Placental epithelial cell (primary cell): ENCODE measurements at places on chromosomes 2 and 18. TPM values are rescaled to one million over a fixed set of nuclear protein-coding genes. Genes with fewer than 3 reads are reported as not detected.

The GAL3ST2 gene
- total RNA-seq = 0.79 TPM in 1 of 2 replicates, not detected in the other

The ATP6V1C2 gene
- total RNA-seq = under 0.01 TPM in 1 of 2 replicates, not detected in the other

The SERPINB13 gene
- not detected in 2 replicates for total RNA-seq

The UGT1A10 gene
- total RNA-seq = not detected in 2 replicates
